ENCODE measurements at places on chromosomes 7 and 10.

GRCh38 chr7:148944935-148945934 is 61.1 kb upstream of the EZH2 start:
- no peak for DNase-seq

GRCh38 chr7:20402747-20403230 is 72.1 kb downstream of the ITGB8 start:
- no peak for DNase-seq

DNA sequence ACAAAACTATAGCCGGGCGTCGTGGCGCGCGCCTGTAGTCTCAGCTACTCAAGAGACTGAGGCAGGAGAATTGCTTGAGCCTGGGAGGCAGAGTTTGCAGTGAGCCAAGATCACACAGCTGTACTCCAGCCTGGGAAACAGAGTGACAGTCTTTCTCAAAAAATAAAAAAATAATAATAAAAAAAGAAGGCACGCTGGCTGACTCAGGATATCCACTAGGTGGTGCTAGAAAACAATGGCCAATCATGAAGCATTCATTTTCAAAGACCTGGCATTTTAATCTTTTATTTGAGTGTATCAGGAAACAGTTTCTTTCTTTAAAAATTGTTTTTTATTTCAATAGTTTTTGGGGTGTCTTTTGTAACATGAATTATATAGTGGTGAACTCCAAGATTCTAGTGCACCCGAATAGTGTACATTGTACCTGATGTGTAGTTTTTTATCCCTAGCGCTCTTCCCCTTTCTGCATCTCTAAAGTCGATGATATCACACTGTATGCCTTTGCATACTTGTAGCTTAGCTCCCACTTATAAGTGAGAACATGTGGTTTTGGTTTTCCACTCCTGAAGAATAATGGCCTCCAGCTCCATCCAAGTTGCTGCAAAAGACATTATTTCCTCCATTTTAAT is 88.6 kb downstream of the LYZL1 start:
- DNase-seq, result no peak

- DNase-seq, result no peak
Observed at GRCh38 chr7:100585511-100586265, at the start of gene LRCH4. LRCH4 (minus strand) TSS chr7:100586129; CDS start chr7:100586100, 29 bp downstream.

- DNase-seq, result no peak
Observed at GRCh38 chr10:125068406-125068805, 92.0 kb downstream of the CTBP2 start.

DNA sequence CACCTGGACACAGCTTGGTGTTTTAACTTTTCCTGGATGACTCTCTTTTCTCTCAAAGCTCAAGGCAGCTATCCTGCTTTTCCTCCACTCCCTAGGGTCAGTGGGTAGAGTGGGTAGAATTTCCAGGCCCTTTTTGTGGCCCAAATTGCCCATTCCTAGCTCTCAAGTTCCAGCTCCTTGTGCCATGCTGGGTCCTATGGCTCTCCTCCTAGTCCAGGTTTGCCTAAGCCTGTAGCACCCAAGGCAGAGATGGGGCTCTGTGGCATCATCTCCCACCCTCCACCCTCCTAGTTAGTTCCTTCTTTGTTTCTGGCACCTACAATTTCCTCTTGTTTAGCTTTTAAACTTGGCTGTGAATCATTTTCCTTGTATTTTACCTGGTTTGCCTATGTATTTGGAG is 9.7 kb downstream of the CPA4 start:
- DNase-seq, result no peak

- DNase-seq, result no peak
Observed at GRCh38 chr7:87993269-87993668, 59.2 kb downstream of the ADAM22 start.

DNA sequence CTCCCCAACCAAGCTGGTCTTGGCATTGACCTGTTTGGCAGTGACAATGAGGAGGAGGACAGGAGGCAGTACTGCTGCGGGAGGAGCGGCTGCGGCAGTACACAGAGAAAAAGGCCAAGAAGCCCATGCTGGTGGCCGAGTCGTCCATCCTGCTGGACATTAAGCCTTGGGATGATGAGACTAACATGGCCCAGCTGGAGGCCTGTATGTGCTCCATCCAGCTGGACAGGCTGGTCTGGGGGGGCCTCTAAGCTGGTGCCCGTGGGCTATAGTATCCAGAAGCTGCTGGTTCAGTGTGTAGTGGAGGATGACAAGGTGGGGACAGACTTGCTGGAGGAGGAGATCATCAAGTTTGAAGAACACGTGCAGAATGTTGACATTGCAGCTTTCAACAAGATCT is 39.1 kb upstream of the ZNF273 start:
- no peak for DNase-seq

DNA sequence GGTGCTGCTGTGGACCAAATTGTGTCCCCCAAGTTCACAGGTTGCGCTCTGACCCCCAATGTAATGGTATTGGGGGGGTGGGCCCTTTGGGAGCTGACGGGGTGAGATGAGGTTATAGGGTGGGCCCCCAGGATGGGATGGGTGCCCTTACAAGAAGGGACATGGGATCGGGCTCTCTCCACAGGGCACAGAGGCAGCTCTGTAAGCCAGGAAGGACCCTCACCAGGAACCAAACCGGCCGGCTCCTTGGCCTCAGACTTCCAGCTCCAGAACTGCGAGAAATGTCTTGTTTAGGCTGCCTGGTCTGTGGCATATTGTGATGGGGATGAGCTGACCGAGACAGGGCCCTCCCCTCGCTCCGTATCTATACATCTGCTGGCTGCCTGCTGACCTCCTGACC is 25.7 kb upstream of the JAKMIP3 start:
- no peak for DNase-seq

- no peak for DNase-seq
Observed at GRCh38 chr7:137619181-137619580, 227.6 kb downstream of the DGKI start.

- no peak for DNase-seq
Observed at GRCh38 chr7:21243265-21243664, 184.6 kb upstream of the SP4 start.

GRCh38 chr10:112778579-112778978 is 171.5 kb upstream of the TCF7L2 start:
- DNase-seq, result no peak

- DNase-seq, result no peak
Observed at GRCh38 chr10:116699049-116699448, 43.3 kb downstream of the HSPA12A start.
